ENCODE measurements at places on chromosomes 1 and 21. TPM values are rescaled to one million over a fixed set of nuclear protein-coding genes. Genes with fewer than 3 reads are reported as not detected.

Gene RCSD1
- 0.31 TPM for total RNA-seq

Gene SPATA46
- total RNA-seq, result not detected

Gene ILDR2
- total RNA-seq, result 0.21 TPM

Gene PROX1
- total RNA-seq, result 2.9 TPM

Gene CHI3L2
- total RNA-seq, result not detected

Gene C1QTNF12
- 6.3 TPM for total RNA-seq

Gene FCRL6
- total RNA-seq, result not detected

Gene SPRR2E
- total RNA-seq, result not detected

Gene MAP3K21
- 44.5 TPM for total RNA-seq

Gene GPR25
- total RNA-seq, result not detected

Gene S100A14
- total RNA-seq, result 1.8 TPM

Gene IL23R
- total RNA-seq, result not detected

Gene C1QA
- total RNA-seq, result not detected

Gene ZBTB48
- total RNA-seq, result 40.4 TPM

Gene CLCA4
- total RNA-seq, result not detected

Gene OLFML2B
- 0.92 TPM for total RNA-seq

Gene BCL2L15
- total RNA-seq, result not detected

Data from H7 (cell line).